Sigmoid colon (tissue), 7 donors: ENCODE measurements at places on chromosomes 2 and 18. TPM values are rescaled to one million over a fixed set of nuclear protein-coding genes. Genes with fewer than 3 reads are reported as not detected.

Gene LINC00305
- not detected for total RNA-seq

Gene RBM44
- total RNA-seq: 1.7 TPM

Gene ANKRD36B
- 54.8 TPM for total RNA-seq

Gene HRH4
- not detected for total RNA-seq

Gene L3MBTL4
- total RNA-seq: 3.6 TPM

Gene PLEKHA3
- total RNA-seq: 20.7 TPM

Gene TANC1
- total RNA-seq: 74.5 TPM

Gene GPR75
- 3.6 TPM for total RNA-seq

Gene AGXT
- total RNA-seq: not detected
